Stimulated activated naive CD8-positive, alpha-beta T cell treated with anti-CD3 and anti-CD28 coated beads, Interleukin-15, Interleukin-2, amounts not matched to agents 100 U/mL and 50 U/mL, for 24 hours (primary cell): ENCODE measurements at places on chromosomes 3 and 15.
A peak's percentile ranks its signal among the peaks of the same experiment; 100 is the strongest.

- peak; percentile 80 for DNase-seq
Observed at GRCh38 chr15:91852741-91853510, 582 bp upstream of the SLCO3A1 start.

- no peak for DNase-seq
Observed at GRCh38 chr3:153313302-153313965, 151.4 kb downstream of the RAP2B start.

GRCh38 chr3:112640276-112640929, 540 bp downstream of the CCDC80 start:
- DNase-seq = no peak

GRCh38 chr3:124934577-124934976, at the start of gene MUC13:
TSS of gene MUC13 (minus strand) at chr3:124934751. CDS start at chr3:124934712, 39 bp downstream.
- no peak for DNase-seq

- DNase-seq = no peak
Observed at GRCh38 chr3:55623786-55624185, 136.7 kb upstream of the WNT5A start.

- no peak for DNase-seq
Observed at GRCh38 chr15:79832367-79833120, 64.3 kb downstream of the MTHFS start.

GRCh38 chr15:42503825-42504224, 8.4 kb downstream of the SNAP23 start:
- DNase-seq = no peak
